ENCODE measurements at places on chromosomes 16 and 17.

- DNase-seq: no peak
Observed at GRCh38 chr17:8753136-8753975, 5.0 kb downstream of the SPDYE4 start.

DNA sequence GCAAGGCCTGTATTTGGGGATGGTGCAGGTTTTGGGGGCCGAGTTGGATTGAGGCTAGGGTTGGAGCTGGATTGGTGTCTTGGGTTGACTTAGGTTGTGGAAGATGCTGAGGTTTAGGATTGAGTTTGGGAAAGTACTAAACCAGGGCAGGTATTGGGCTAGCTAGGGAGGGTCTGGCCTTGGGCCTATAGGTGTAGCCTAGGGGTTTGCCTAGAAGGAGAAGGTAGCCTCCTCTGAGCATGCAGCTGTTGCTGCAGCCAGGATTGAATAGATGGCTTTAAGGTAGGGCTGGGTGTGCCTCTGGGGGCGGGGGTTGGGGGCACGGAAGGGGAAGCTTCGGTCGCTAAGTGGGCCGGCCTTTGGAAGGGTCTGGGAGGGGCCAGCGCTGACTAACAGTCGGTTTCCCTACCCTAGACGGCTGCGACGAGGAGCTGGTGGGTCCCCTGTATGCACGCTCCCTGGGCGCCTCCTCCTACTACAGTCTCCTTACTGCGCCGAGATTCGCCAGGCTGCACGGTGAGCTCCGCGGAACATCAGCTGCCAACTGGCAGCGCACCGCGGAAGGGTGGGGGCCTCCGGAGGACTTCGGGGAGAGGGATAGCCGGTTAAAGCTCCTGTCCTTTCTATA lies 1.2 kb downstream of the CNTNAP1 start:
- DNase-seq: no peak

GRCh38 chr16:26736084-26736483 lies 330.6 kb upstream of the C16orf82 start:
- no peak for DNase-seq

- DNase-seq: no peak
Observed at GRCh38 chr16:17606460-17606859, 135.7 kb upstream of the XYLT1 start.

DNA sequence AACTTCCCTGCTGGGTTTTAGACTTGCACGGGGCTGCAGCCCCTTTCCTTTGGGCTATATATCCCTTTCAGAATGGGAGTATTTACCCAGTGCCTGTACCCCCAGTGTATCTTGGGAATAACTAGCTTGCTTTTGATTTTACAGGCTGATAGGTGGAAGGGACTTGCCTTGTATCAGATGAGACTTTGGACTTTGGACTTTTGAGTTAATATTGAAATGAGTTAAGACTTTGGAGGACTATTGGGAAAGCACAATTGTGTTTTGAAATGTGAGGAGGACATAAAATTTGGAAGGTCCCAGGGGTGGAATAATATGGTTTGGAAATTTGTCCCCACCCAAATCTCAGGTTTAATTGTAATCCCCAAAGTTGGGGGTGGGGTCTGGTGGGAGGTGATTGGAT lies 393.8 kb upstream of the KIF2B start:
- DNase-seq: no peak

DNA sequence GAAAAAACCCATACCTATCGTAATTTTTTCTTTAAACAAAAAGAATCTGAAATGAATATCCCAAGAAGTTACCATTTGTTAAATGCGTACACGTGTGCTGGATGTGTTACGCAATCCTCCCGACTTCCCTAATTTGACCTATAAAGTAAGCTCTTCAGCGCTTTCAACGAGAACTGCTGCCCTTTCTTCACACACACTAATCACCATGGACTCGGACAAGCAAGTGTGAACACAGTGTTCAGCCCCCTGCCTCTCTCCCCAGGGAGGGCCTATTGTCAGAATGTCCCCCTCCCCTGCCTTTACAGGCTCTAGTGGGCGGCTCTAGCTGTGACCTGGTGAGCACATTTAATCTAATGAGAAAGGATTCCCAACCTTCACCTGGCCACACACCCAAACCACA lies 216.1 kb downstream of the CEP112 start:
- no peak for DNase-seq

DNA sequence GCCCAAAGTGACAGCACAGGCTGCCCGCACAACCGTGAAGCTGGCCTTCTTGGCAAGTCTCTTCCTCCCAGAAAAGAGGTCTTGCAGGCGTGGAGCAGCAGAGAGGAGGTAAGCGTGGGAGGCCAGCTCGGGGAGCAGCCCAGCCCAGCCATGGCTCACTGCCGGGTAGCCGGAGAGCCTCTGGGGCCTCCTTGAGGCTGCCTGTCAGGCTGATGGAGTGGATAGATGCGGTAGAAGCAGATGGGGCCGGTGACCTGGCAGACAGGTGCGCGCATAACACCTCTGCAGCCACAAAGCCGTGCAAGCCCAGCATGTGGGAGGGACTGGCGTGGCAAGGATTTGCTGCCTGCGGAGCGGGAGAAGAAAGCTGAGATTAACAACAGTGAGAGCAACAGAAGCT lies 17.1 kb upstream of the DOK4 start:
- DNase-seq: no peak

DNA sequence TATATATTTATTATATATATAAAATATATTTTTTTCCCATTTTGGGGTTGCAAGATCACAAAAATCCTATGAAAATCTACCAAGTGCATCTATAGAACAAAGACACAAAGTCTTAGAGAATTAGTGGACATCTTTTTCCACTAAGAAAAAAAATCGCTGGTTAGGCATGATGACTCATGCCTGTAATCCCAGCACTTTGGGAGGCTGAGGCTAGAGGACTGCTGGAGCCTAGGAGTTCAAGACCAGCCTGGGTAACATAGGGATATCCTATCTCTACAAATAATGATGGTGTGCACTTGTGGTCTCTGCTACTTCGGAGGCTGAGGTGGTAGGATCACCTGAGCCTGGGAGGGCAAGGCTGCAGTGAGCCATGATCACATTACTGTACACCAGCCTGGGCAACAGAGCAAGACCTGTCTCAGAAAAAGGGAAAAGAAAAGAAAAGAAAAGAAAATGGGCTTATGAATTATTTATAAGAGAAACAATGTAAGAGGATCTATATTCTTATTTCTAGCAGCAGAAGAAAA lies 185.1 kb upstream of the PSMD7 start:
- DNase-seq: no peak

GRCh38 chr16:50198802-50199403 lies 45.8 kb downstream of the TENT4B start:
- DNase-seq: no peak

DNA sequence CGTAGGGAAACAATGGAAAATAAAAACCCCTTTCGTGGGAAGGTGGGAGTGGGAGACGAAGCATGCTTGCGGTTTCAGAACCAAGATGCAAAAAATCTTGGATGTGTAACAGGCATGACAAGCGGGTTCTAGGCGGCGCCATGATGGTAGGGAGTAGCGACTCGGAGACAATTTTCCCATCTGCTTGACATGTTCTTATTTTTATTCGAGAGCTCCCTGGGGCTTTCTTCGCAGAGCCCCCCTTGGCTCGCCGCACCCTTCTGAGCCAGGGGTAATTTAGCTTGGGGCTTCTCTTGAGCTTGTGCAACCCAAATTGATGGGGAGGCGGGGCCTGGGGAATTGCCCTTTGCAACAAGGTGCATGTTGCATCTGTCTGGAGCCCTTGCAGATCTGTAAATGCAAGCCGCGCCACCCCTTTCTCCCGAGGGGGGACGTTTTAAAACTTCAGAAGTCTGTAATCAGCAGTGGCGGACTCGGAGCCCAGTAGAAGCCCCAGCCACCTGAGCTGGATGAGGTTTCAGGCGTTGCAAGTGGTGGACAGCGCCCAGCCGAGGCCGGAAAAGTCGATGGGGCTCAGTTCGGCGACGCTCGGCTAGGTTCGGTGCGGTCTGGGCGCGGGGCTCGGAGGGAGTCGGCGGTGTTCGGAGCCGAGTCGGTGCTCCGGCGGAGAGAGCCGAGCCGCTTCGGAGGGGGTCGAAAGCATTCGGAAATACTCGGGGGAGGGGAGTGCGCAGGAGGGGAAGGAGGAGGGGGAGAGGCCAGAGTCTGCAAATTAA lies 2.9 kb downstream of the GNAO1 start:
- DNase-seq: no peak

DNA sequence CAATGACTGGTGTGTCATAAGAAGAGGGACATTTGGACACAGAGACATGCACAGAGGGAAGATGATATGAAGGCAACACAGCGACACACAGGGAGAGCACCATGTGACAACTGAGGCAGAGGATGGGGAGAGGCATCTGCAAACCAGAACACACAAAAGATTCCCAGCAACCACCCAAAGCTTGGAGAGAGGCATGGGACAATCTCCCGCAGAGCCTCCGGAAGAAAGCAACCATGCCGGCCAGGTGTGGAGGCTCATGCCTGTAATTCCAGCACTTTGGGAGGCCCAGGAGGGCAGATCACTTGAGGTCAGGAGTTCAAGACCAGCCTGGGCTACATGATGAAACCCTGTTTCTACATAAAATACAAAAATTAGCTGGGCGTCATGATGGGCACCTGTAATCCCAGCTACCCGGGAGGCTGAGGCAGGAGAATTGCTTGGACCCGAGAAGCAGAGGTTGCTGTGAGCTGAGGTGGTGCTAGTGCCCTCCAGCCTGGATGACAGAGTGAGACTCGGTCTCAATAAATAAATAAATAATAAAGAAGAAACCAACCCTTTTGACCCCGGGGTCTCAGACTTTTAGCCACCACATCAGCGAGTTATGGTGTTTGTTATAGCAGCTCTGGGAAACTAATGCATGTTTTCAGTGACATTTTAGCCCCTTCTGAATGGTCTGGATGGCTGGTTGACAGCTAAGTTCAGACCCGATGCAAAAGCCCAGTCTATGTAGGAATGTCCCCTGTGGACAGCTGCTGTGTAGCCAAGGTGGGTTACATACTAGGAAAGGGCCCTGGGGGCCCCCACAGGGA lies 13.8 kb upstream of the PLCG2 start:
- no peak for DNase-seq

DNA sequence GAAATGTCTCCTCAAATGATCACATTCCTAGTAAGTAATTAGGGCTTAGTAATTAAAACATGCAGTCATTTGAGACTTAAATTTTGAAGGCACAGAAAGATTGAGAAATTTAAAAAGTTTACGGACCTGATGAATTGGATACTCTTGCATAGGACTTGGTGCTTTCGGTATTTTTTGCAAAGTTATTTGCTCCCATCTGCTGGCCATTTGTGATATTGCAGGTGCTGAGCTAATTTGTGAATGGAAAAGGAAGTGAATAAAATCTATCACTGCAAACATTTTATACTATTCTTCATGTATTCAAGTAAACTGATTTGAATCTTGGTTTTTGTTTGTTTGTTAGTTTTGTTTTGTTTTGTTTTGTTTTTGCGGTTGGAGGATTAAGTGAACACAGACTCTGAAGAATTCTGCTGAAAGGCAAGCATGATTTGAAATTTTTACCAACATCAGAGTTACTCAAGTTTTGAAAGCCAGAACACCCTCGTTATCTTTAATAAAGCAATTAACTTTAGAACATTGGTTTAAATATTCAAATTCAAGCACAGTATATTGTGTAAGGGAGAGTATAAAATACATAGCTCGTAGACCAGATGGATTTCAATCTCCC lies 689.5 kb upstream of the RBFOX1 start:
- peak; percentile 11 for DNase-seq

GRCh38 chr17:64001763-64002529 lies 3.8 kb downstream of the PRR29 start:
- no peak for DNase-seq

- DNase-seq: no peak
Observed at GRCh38 chr17:81376946-81377714, 18.1 kb upstream of the BAHCC1 start.

DNA sequence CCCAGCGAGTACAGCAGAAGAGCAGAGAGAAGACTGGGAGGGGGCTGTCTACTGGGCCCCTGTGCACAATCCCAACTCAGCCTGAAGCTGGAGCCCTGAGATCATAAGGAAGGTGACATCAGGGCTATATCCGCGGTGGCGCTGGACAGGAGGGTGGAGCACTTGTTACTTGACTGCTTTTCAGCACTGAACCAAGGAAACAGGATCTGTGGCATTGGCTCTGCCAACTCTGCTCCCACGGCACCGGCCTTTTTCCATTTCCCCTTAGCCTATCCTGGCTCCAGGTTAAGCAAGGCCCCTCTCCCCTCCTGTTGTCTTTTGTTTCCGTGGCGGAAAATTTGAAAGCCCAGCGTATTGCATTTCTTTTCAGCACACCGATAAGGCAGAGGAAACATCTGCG lies 125.0 kb upstream of the IRX3 start:
- no peak for DNase-seq

All from stimulated activated CD4-positive, alpha-beta T cell treated with anti-CD3 and anti-CD28 coated beads, Interleukin-1b, Interleukin-23, amount 100 ng/mL, for 24 hours (primary cell).